Bronchus fibroblast of lung (primary cell): ENCODE measurements at places on chromosomes 6 and 20. TPM values are rescaled to one million over a fixed set of nuclear protein-coding genes. Genes with fewer than 3 reads are reported as not detected.

The JPH2 gene
- total RNA-seq: under 0.01 TPM in 2 replicates

The GNAS-AS1 gene
- 0.67 and 1.2 TPM in 2 replicates for total RNA-seq

The ULBP3 gene
- total RNA-seq: 15.9 and 18.5 TPM in 2 replicates

The SLC35D3 gene
- total RNA-seq: not detected in 2 replicates

The C6orf58 gene
- not detected in 2 replicates for total RNA-seq

The DDO gene
- 0.17 and 0.74 TPM in 2 replicates for total RNA-seq

The WFDC12 gene
- total RNA-seq: not detected in 2 replicates

The BMP5 gene
- total RNA-seq: 1.9 and 2.0 TPM in 2 replicates

The ADGRB3 gene
- total RNA-seq: 0.17 and 0.59 TPM in 2 replicates

The SYNJ2 gene
- 12.4 and 12.8 TPM in 2 replicates for total RNA-seq

The RHAG gene
- total RNA-seq: not detected in 2 replicates

The NNAT gene
- total RNA-seq: 32.0 and 41.7 TPM in 2 replicates

The RIMS1 gene
- under 0.01 and 0.45 TPM in 2 replicates for total RNA-seq

The CCN2 gene
- total RNA-seq: 76.4 and 82.4 TPM in 2 replicates

The CTAGE9 gene
- under 0.01 TPM in 1 of 2 replicates, not detected in the other for total RNA-seq

The SLC26A8 gene
- not detected in 2 replicates for total RNA-seq

The GRM1 gene
- total RNA-seq: not detected in 2 replicates

The ZSCAN23 gene
- total RNA-seq: 1.5 and 2.5 TPM in 2 replicates

The CST1 gene
- not detected in 2 replicates for total RNA-seq

The SMOC2 gene
- not detected in 2 replicates for total RNA-seq

The SLA2 gene
- total RNA-seq: not detected in 2 replicates

The TGM3 gene
- not detected in 2 replicates for total RNA-seq

The LTA gene
- not detected in 2 replicates for total RNA-seq

The GPR6 gene
- total RNA-seq: not detected in 2 replicates

The VGLL2 gene
- not detected in 2 replicates for total RNA-seq

The LRRN4 gene
- 0.15 TPM in 1 of 2 replicates, not detected in the other for total RNA-seq

The SIRPD gene
- not detected in 2 replicates for total RNA-seq

The C20orf202 gene
- not detected in 2 replicates for total RNA-seq

The ZBP1 gene
- not detected in 2 replicates for total RNA-seq

The MTFR2 gene
- total RNA-seq: 9.2 and 13.6 TPM in 2 replicates

The SLC44A4 gene
- 0.45 TPM in 1 of 2 replicates, not detected in the other for total RNA-seq

The PDYN gene
- total RNA-seq: not detected in 2 replicates

The PAK5 gene
- total RNA-seq: under 0.01 TPM in 1 of 2 replicates, not detected in the other

The SLC32A1 gene
- not detected in 2 replicates for total RNA-seq

The GSTA3 gene
- total RNA-seq: not detected in 2 replicates

The COL10A1 gene
- under 0.01 and 0.17 TPM in 2 replicates for total RNA-seq

The THBS2 gene
- total RNA-seq: 43.2 and 48.8 TPM in 2 replicates
